Stimulated activated naive CD8-positive, alpha-beta T cell treated with anti-CD3 and anti-CD28 coated beads, Interleukin-15, amount 100 ng/mL, for 72 hours (primary cell): ENCODE measurements at places on chromosomes 5 and 9.

GRCh38 chr9:91580136-91580535 lies 156.5 kb upstream of the NFIL3 start:
- no peak for DNase-seq

GRCh38 chr5:10467281-10468198 lies 25.9 kb downstream of the ROPN1L start:
- DNase-seq = no peak

GRCh38 chr5:53817183-53817582 lies 256.7 kb downstream of the NDUFS4 start:
- no peak for DNase-seq

- no peak for DNase-seq
Observed at GRCh38 chr9:104286799-104287198, 192.7 kb downstream of the SMC2 start.

- DNase-seq = no peak
Observed at GRCh38 chr9:15618540-15619331, 65.9 kb downstream of the CCDC171 start.

- DNase-seq = no peak
Observed at GRCh38 chr9:126507318-126508109, 106.2 kb upstream of the LMX1B start.

DNA sequence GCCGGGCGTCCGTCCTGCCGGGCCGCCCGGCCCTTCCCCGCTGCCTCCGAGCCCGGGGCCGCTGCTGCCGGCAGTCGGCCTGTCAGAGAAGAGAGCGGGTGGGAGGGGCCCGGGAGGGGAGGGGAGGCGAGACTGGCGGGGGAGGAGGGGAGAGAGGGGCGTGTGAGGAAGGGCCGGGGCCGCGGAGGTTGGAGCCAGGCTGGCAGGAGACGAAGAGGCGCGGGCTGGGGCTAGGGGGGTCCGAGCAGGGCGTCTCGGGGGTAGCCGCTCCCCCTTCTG lies 570 bp downstream of the CREBRF start:
- DNase-seq = no peak

DNA sequence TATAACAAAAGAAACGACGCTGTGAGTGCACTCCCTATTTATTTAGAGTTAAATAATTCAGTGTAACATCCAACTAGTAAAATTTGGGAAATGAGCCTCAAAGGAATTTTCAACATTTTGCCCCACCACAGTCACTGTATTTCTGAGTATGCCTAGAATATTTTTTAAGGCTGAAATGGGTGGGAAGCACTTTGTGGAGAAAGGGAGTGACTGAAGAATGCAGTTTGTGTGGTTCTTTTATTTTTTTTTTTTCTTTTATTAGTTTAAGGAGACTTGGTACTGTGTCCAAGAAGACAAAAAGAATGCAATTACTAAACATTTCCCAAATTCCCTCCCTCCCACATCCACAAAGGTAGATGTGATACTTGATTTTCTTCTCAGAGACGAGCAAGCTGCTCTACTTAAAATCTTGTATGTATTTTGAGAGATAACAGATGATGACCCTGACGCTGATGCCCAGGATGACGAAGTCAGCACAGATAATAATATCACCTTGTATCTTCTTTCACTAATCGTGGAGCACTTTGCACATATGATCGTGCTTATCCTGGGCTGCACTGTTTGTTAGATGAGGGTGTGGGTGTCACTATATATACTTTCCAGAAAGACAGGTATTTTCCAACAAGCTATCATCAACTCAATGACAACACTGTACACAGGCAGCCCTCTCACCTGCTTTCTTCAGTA lies 586.3 kb downstream of the RAB3C start:
- DNase-seq = no peak

DNA sequence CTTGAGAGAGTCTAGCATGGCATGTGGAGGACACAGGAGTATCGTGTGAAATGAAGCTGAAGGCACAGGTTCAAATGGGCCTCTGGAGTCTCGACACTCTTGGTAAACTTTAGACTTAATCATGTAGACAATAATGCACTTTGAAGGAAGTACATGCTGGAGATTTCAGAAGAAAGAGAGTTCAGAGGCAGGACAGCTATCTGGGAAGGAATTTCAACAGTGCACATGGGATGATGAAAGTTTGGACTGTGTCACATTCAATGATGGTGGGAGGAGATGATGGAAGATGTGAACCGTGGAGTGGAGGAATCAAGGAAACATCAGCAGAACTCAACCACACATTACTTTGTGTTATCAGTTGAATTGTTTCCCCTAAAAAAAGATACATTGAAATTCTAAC lies 88.6 kb upstream of the PAPPA start:
- DNase-seq = no peak

DNA sequence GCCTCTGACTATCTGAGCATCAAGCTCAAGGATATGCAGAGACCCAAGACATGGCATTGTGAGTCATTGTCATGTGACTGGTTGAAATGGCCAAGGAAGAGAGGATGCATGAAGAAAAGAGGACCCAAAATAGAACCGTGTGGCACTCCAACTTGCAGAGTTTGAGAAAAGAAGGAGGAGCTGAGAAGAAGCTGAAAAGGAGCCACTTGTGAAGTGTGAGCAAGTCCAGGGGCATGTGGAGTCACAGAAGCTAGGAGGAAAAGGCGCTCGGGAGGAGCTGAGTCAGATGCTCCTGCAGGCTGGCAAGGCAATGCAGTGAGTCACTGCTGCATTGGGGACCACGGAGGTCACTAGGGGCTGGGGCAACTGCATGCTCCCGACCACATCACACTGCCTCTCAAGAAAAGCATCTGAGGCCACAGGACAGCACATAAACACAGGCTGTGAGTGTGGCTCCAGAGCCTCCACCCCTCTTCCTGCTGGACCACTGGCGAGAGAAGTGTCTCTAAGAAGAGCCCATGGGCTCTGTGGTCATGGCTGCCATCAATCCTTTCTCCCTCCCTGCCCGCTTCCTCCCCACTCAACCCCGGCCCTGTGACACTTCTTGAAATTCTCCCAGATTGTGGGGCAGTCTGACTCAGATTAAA lies 197.6 kb downstream of the DRD1 start:
- DNase-seq = peak; percentile 6

- no peak for DNase-seq
Observed at GRCh38 chr9:112505607-112506006, 19.0 kb downstream of the KIAA1958 start.

GRCh38 chr5:81825237-81825636 lies 74.3 kb upstream of the SSBP2 start:
- DNase-seq = no peak

- no peak for DNase-seq
Observed at GRCh38 chr5:167346461-167346860, 945.0 kb upstream of the WWC1 start.

DNA sequence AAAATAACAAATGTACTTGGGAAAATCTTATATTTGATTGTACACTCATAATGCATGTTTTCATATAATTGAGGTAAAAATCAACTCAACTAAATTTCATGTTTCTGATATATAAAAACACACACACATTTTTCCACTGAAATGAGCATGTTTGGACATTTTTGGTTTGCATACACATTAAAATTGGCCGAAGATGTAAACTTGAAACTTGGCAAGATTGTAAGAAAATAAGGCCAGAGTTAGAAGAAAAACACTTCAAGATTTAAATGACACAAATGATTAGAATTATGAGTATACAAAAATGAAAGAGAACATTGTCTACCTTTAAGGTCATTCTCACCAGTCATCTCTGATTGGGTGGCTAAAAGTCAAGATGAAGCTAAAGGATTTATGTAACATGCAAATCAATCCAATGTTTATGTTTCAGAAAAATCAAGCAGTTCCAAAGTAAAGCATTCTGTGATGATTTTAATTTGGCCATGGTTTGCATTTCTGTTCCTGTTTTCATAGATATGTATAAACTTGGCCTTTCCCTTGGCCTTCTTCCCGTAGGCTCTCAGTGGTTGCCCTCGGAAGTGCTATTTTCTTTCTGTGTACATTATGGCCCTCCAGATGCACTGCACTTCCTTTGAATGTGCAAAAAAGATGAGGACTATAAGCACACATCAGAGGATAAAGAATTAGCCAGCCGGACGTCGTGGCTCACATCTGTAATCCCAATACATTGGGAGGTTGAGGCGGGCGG lies 1105.4 kb upstream of the DMAC1 start:
- DNase-seq = no peak

GRCh38 chr5:2906302-2907090 lies 155.0 kb upstream of the IRX2 start:
- no peak for DNase-seq

DNA sequence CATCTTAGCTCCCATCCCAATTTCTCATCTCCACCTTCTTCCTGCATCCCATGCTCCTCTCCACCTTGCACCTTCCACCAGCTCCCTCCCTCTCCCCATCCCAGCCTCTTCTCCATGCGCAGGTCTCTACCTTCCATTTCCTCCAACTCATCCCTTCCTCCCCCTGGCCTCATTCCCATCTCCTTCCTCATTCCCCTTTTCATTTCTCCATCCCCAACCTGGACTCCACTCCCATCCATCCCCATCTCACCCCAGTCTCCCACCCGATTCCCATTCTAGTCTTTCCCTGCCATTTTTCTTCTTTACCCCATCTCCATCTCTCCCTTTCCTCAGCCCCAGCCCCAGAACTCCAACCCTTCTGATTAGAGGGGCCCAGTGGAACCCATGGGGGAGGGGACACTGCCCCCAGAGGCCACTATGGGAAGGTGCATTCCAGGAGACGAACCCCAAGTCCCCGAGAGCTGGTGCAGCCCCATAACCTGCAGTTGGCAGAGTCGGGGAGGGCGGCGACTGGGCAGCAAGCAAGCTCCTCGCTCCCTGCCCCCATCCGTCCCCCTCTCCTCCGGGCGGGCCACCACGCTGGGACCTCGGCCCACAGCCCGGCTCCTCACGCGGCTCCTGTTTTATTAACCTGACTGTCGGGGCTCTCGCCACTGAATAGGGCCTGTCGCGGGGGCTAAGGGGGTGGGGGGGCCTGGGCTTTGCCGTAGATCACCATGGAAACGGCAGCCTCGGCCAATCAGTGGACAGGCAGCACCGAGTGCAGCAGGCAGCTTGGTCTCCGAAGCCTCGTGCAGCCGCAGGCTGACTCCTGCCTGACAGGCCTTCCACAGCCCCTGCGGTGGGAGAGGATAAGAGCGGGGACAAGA lies 66.7 kb downstream of the PCDH1 start:
- DNase-seq = peak; percentile 28

DNA sequence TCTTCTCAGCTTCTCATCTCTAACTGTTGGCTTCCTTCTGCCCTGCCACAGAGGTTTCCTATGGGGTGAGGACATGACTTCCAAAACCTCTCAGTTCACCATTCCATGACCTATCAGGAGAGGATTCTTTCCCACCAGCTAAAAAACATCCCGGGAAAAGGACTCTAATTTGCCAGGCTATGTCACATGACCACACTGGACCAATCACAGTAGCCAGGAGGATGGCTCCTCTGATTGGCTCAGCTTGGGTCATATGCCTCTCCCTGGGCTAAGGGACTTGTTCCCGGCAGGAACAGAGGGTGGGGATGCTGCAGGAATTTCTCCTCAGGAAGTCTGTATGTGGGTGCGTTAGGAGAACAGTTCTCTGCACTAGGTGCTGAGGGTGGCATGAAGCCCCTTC lies 40.3 kb upstream of the XPA start:
- DNase-seq = no peak

- no peak for DNase-seq
Observed at GRCh38 chr9:110588296-110588695, 8.8 kb upstream of the SVEP1 start.

DNA sequence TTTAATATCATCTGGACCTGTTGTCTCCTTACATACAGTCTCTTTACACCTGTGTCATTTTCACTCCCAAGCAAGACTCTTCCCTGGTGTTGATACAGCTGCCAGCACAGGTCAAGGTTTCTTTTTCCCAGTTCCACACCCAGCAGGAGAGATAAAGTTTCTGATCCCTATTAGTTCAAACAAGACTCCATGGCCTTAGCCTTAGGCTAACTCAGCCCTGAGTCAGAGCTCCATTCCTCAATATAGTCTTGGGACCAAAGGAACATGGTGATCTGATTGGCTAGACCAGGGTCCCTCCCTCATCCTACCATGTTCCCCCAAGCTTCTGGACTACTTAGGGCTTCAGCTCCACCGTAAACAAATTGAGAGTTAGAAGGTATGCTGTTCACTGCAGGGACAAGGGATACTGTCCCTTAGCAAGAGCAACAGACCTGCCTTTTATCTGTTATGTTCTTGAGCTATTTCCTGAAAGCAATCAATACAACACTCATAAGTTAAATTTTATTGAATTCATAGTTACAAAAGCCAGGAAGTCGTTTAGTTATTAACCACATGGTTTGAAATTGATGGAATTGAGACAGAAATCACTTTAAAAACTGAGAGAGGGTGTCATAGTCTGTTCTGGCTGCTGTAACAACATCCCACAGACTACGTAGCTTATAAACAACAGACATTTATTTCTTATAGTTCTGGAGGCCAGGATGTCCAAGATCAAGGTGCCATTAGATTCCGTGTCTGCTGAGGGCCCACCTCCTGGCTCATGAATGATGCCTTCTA lies 20.5 kb downstream of the SLC1A1 start:
- no peak for DNase-seq

GRCh38 chr9:130213911-130214761 lies 41.9 kb downstream of the NCS1 start:
- no peak for DNase-seq

GRCh38 chr5:61461417-61461816 lies 129.4 kb downstream of the ZSWIM6 start:
- DNase-seq = no peak

GRCh38 chr5:154837009-154837901 lies 13.1 kb downstream of the FAXDC2 start:
- DNase-seq = no peak

DNA sequence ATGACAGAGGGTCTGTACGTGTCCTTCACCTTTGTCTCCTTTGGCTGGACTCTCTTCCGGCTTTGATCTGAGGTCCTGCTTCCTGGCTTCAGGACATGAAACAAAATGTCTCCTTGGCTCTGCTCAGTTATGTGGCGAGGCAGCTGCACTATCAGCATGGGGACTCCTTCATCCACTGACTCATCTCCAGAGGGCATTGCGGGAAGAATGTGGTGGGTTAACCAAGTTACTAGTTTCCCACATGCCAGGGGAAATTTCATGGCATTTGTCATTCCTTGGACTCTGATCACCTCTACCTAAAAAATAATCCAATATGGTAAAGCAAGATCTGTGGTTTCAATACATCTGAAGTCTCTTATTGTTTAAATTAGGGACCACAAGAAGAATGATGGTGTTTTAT lies 259.7 kb downstream of the MED10 start:
- no peak for DNase-seq

- DNase-seq = no peak
Observed at GRCh38 chr5:101942321-101942882, 353.7 kb downstream of the SLCO4C1 start.

- peak; percentile 5 for DNase-seq
Observed at GRCh38 chr5:132253452-132254320, 3.8 kb upstream of the PDLIM4 start.
